Stimulated activated naive CD4-positive, alpha-beta T cell (primary cell): ENCODE measurements at places on chromosomes 5 and 9.

GRCh38 chr9:34456746-34457145 lies 1.6 kb downstream of the FAM219A start:
- no peak for DNase-seq

- DNase-seq, result no peak
These were observed 363.4 kb downstream of the RAB3C start for GRCh38 chr5:58946230-58946629.

GRCh38 chr5:15885156-15885555 lies 294.4 kb downstream of the MARCHF11 start:
- no peak for DNase-seq

GRCh38 chr9:95157481-95158151 lies 159.9 kb downstream of the FANCC start:
- no peak for DNase-seq

GRCh38 chr5:66697796-66698564 lies 101.8 kb downstream of the MAST4 start:
- no peak for DNase-seq

DNA sequence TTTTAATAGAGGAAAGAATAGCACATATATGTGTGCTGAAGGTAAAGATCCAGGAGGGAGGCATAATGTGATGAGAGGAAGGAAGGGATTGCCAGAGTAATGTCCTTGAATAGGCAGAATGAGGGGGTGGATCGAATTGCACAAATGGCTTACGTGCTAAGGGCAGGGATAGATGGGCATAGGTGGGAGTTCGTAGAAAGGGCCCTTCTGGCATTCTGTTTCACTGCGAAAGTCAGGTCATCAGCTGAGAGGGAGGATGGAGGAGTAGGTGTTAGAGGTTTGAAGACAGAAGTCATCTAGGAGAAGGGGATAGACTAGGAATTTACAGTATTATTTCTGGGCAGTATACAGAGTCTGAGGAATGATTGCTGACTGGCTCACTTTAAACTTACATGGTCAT lies 32.1 kb downstream of the CNOT6 start:
- DNase-seq, result no peak

- DNase-seq, result no peak
These were observed 554.8 kb upstream of the MEF2C start for GRCh38 chr5:89437450-89438435.

GRCh38 chr5:65101632-65102100 lies 332.9 kb downstream of the CWC27 start:
- no peak for DNase-seq

GRCh38 chr5:79135790-79136553 lies 24.4 kb downstream of the BHMT start:
- no peak for DNase-seq

DNA sequence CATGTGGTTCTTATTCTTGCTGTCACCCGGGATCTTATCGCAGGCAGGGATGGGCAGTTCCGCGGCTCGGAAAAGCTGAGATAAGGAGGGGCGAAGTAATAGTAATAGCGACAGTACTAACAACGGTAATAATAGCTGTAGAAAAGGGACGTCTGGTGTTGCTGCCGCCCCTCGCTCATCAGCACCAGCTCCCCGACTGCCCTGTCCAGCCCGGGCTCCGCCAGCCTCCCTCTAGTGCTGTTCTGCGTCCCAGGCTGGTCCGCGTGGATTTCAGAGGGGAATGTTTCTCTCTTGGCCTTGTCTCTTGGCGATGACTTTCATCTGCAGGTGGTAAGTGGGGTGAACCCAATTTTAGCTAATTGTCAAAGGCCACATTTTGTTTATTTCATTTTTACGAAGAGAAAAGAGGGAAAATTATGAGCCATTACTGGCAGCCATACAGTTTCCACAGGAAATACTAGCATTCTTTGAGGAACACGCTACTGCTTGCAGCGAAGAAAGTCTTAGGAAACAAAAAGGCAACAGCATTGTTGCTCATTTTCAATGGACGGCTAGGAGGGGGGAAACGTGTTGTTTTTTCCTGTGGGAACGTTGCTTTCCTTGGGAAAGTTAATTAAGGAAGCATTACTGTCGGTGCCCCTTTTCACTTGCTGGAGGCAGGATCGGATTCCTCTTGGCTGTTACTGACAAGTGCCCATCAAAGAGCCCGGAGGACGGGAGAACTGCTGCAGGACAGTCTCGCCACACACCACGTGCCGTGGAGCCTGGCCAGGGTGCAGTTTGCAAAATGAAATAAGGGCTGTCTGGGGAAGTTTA lies 762 bp downstream of the SNCAIP start:
- DNase-seq, result no peak

DNA sequence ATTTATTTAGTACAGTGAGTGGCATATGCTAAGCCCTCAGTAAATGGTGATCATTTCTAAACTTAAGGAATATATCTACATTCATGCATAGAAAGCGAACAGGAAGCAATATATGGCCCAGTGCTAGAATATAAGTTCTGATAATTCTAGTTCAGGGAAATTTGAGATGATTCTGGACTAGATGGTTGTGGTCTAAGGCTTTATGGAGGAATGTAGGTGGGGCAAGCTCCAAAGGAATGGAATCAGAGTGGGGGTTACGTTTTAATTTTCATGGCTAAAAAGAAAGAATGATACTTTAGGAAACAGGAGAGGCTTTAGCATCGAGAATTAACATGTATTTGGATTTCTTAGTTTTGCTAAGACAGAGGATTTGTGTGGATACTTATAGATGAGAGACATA lies 56.1 kb downstream of the MTREX start:
- DNase-seq, result no peak

GRCh38 chr9:116697362-116697761 lies 10.3 kb downstream of the TRIM32 start:
- no peak for DNase-seq

DNA sequence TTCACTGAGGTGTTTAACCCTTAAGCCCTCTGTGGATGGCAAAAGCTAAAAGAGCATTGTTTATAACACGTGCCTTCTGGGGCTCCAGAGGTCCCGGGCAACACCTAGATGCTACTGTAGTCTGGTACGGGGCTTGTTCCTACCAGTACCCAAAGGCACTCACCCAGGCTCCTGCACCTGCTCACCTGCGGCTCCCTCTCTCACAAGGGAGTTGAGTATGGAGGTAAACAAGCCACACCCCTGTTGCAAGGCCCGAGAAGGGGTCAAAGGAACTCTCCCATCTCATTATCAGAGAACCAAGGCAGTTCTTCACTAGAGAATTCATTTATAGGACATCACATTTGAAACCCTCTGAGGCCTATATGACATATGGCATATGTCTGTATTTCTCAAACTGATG lies 53.4 kb upstream of the IL6ST start:
- DNase-seq, result no peak

DNA sequence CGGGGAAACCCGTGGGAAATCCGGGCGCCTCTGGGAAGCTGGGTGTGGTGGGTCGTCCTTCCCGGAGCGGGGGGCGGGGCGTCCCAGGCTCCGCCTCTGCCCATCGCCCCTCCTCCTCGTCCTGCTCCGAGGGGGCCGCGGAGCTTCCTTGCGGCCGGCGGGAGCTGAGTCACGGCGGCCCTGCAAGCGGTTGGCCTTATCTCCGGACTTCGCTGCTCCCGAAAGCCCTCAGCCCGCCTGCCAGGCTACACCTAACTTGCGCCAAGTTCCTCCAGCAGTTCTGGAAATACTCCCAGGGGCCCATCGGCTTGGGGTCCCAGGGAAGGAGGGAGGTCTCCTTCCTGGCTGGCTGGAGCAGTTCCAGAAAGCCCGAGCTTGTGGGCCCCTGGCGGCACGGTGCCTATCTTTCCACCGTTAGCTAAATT lies 54.1 kb upstream of the CDKN2AIPNL start:
- DNase-seq, result peak; percentile 8

DNA sequence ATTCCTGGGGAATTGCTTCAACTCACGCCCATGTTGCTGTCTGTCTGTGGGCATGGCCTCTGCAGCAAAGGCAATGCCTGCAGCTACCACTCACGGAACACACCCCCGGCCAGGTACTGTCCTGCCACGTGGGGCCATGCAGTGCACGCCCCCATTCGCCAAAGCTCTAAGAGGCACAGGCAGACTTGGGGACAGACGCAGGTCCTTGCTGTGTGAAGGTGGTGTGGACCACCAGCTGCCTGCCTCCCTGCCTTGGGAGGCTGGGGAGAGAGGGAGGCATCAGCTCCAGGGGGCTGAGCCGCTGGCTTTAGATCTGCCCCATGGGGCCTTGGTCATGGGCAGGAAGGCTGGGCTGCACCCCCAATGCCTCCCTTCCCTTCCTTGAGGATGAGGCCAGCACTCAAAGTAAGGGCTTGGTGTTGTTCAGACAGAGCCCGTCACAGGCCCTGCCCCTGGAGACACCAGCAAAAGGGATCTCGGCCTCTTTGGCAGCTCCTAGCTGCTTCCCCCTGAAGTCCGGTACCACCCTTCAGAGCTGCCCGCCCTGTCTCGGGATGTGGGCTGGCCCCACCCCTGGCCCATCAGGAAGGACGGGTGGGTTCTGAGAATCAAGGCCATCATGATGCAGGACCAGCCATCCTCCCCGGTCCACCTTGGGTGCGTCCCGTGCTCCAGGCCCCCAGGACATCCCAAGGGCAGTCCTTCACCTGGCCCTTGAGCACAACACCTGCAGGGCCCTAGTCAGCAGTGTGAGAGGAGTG lies 2.3 kb downstream of the GRIN1 start:
- DNase-seq, result no peak

DNA sequence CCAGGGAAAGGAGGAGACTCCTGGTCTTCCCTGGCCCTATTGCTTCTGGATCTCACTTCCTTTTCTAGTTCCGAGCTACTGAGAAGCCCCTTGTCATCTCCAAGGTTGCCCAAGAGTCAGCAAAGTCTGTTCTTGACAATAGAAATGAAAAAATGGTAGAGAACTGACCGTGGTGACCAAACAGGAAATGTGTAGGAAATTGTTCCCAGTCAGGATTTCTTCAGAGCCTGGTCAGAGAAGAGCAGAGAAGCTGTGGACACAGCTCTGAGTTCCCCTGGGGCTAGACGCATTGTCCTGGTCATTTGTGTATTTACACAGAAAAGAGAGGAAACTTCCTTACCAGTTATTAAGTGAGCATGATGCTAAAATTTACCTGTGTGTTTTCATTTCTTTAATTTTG lies 35.6 kb downstream of the S1PR3 start:
- no peak for DNase-seq

- no peak for DNase-seq
These were observed 871.4 kb downstream of the MAT2B start for GRCh38 chr5:164376843-164377242.
